ENCODE measurements at places on chromosomes 13 and 19.

- DNase-seq, result no peak
Observed at GRCh38 chr13:34179481-34179880, 361.5 kb downstream of the RFC3 start.

GRCh38 chr13:105030851-105031250 is 1504.6 kb downstream of the EFNB2 start:
- DNase-seq, result no peak

DNA sequence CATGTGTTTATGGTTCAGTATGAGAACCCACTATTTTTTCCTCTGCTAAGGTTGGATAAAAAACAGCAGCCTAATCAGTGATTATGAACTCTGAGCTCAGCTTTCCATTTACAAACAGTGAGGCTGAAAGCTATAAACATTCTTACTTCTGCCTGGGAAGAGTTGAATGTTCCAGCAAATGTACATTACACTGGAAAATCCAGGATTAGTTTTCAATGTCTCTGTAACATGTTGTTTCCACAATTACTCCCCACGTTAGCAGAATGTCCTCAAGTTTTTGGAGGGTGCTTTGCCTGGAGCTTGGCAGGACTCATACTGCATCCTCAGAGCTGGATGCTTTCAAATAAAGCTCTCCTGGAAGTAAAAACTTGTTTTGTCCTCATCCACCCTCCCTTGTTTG is 150.4 kb downstream of the POSTN start:
- DNase-seq, result no peak

GRCh38 chr19:51576850-51577249 is 5.8 kb downstream of the ZNF175 start:
- DNase-seq, result peak; percentile 28

GRCh38 chr13:49165798-49166752 is 54.1 kb upstream of the MLNR start:
- no peak for DNase-seq

DNA sequence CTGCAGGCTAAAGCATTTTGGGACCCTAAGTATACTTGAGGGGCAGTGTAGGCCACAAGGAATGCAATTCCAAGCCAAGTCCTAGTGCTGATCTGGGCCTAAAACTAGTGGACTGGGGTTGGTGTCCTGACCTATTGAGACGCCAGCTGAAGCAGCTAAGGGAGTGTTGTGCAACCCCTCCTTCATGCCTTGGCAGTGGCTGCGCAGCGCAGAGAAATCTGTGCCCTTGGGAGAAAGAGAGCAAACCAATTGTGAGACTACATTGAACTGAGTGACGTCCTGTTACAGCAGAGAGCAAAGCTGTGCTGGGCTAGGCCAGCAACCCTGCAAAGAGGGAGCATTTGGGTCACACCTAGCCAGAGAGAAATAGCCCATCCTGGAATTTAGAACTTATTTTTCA is 2715.0 kb upstream of the PCDH20 start:
- DNase-seq, result no peak

GRCh38 chr13:110367620-110368019 is 60.5 kb downstream of the COL4A2 start:
- no peak for DNase-seq

DNA sequence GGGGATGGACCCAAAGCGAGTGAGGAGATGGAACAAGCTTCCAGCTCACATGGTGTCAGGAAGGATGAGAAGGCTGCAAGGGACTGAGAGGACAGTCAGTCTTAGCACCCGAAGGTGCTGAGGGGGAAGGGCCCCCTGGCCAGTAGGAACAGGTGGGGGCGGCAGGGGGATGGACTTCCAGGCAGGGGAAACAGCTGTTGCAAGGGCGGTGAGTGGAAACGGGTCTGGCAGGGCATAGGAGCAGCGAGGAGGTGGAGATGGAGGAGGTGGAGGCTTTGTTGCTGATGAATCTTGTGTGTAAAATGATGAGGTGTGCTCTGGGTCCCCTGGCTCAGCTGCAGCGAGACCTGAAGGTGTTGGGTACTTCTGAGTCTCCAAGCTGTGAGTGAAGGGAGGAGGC is 1.2 kb downstream of the MAP1S start:
- DNase-seq, result peak; percentile 37

DNA sequence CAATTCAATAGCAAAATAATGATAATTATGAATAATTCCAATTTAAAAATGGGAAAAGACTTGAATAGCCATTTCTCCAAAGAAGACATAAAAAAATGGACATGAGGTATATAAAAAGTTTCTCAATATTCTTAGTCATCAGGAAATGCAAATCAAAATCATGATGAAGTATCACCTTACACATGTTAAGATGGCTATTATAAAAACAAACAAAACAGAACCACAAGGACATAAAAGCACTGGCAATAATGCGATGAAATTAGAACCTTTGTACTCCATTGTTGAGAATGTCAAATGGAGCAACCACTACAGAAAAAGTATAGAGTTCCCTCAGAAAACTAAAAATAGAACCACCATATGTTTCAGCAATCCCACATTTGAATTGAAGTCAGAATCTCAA is 1186.1 kb downstream of the SLITRK5 start:
- DNase-seq, result no peak

DNA sequence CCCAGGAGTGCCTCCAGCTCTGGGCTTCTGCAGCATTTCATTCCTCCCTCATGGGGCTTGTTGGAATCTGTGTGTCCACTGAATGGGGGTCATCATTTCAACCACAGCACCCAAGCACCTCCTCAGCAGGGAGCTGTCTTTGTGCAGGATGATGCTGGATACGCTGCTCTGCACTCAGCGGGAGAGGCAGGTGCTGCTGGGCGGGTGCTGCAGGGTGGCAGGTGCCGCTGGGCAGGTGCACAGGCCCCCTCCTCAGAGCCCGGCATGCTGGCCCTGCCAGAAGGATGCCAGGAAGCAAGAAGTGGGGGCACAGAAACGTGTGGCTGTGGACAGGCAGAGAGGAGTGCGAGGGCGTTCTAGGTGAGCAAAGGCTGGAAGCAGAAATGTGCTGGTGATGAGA is 121.8 kb upstream of the VSTM2B start:
- no peak for DNase-seq

DNA sequence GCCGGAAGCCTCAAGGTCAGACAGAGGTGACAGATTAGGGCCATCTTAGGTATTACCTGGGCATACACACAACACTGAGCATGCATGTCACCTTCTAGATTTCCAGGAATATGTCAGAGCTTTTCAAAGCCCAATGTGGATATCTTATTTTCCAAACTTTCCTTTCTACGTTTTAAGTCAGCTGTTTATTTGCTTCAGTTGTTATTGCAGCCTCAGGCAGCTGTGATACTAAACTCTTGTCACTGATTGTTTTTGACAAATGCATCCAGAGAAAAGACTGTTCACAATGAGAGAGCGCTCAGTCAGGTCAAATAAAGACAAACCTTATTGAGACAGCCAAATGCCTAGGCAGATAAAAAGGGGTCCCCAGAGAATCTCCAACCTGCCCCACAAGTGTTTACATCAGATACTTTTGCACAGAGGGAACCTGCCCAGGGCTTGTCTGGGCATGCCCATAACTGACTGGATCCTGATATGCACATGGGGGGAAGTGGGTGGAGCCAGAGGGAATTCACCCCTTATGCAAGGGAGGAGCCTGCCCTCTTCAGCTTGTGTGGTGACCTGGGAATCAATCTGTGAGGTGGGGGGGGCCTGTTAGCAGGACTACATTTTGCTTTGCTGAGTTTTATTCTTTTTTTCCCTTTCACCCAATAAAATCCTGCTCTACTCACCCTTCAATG is 28.5 kb downstream of the MED4 start:
- DNase-seq, result peak; percentile 50

- no peak for DNase-seq
Observed at GRCh38 chr19:46866407-46867136, 5.8 kb downstream of the ARHGAP35 start.

DNA sequence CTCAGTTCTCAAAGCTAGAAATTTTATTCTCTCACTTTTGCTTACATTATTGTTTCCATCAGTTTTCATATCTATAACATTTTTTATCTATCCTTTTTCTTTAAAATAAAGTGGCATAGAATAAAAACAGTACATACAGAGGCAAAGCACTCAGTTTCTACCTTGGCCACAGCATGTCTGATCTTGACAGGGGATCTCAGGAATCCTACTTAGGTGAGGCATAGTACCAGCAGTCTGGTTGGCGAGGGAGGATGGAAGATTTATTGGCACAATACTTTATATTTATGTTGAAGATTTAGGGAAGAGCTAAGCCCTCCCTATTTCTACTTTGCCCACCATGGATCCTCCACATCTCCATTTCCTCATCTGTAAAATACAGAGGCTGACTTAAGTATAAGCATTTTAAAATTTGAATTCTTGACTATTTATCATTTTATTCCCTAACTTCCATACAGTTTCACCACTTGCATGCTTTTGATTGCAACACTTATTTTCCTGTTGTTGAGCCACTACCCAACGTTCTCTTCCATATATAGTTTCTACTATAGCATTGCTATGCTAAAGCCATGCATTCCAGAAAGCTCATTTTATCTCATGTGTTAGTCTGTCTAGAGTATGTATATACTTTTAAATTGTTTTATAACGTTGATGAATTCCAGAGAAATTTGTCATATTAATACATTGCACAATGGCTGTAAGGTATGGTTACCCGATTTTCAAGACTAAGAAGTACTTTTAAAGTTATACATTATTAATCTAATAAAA is 506.7 kb downstream of the KCTD12 start:
- DNase-seq, result no peak

GRCh38 chr13:51925865-51926527 is 64.2 kb downstream of the CCDC70 start:
- DNase-seq, result no peak

DNA sequence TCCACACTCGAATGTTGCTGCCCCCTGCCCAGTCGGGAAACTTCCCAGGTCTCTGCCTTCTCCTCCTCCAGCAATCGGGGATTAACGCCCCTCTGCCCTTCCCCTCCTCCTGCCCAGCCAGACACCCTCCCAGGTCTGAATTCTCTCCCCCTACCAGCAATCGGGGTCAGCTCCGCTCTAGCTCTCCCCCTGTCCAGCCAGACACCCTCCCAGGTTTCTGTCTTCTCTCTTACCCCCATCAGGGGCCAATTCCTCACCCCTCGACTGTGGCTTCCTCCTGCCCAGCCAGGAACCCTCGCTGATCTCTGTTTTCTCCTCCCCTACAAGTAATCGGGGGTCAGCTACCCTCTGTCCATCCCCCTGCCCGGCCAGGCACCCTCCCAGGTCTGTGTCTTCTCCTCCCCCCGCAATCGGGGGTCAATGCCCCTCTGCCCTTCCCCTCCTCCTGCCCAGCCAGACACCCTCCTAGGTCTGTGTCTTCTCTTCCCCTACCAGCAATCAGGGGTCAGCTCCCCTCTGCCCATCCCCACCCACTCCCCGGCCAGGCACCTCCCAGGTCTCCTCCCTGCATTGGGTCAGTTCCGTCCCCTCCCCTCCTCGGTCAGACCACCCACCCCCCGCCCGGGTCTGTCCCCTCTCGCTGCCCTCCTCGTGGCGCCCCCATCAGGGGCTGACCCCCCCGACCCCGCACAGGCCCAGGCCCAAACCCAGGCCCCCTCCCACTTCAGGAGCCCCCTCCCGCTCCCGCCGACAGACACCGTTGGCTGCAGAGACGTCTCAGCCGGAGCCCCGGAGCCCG is 668 bp downstream of the ZFR2 start:
- no peak for DNase-seq

DNA sequence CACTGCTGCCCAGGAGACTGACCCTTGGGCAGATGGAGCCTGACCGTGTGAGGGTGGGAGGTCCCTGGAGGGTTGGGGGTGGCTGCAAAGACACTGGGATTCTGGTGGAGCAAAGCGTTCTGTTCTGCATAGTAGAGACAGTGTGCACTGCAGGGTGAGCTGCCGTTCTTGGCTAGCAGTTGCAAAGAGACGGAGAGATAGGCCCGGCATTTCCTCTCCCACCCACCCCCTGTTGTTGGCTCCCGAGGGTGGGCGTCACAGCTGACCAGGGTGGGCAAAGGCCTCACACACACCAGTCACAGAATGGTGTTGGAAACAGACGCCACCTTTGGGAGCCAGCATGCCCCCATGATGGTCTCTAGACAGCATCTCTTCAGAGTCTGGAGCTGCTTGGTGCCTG is 11.4 kb downstream of the TMEM255B start:
- no peak for DNase-seq

- peak; percentile 85 for DNase-seq
Observed at GRCh38 chr13:29758531-29759114, 91.8 kb downstream of the UBL3 start.

DNA sequence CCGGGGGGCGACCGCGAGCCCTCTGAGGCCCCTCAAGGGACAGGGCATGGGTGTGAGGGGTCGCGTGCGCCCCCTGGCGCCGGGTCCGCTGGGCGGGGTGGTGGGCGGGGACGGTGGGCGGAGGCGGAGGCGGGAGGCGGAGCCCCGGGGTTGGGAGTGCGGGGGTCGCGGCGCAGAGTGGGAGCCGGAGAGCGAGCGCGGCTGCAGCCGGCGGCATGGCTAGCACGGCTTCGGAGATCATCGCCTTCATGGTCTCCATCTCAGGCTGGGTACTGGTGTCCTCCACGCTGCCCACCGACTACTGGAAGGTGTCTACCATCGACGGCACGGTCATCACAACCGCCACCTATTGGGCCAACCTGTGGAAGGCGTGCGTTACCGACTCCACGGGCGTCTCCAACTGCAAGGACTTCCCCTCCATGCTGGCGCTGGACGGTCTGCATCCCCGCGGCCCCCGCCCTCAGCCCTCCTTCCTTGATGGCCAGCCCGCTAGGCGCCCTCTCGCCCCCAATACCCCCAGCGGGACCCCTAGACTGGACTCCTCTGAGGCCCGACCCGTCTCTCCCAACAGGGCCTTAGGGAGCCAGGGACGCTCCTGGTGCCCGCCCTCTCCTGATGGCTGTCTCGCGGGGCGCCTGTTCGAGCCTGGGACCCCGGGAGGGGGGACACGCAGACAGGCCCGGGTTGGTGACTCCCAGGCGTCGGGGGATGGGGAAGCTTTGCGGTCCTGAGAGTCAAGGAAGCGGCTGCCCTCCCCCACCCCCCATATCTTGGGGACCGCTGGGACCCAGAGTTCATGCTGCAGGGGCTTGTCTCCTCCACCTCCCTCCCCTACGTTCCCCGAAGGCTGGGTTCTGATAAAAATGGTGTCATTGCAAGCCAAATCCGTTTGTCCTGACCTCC is at the start of gene CLDN10:
CLDN10 (plus strand) TSS at position 182 of the 903 bp plus-strand sequence; CDS start at position 216, 34 bp downstream.
- DNase-seq, result peak; percentile 16

GRCh38 chr19:7739211-7739755 is 7.4 kb upstream of the CLEC4G start:
- no peak for DNase-seq

GRCh38 chr13:31172001-31172400 is 10.3 kb upstream of the HSPH1 start:
- DNase-seq, result no peak

- peak; percentile 69 for DNase-seq
Observed at GRCh38 chr13:97124915-97125809, 97.0 kb upstream of the MBNL2 start.

GRCh38 chr19:49888510-49888824 is 8.2 kb downstream of the IL4I1 start:
- no peak for DNase-seq

- DNase-seq, result no peak
Observed at GRCh38 chr19:7254590-7254989, 39.6 kb downstream of the INSR start.

DNA sequence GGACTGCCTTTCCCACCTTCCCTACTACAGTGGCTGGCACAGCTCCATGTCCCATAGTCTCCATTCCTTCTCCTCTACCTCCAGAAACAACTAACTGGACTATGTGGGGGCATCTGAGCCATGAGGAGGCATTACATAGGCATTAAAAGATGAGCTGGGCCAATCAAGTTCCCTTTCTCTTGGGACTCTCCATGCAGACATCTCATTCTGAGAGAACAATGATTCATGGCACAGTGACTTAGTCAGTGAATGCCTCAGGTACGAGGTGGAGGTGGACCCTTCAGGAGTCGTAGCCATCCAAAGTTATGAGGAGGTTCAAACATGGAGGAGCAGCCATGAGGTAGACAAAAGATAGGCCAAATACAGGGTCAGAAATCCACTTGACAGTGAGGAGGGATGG is 70.0 kb downstream of the GPC6 start:
- DNase-seq, result no peak
